ENCODE measurements at places on chromosomes 4 and X.
A peak's percentile ranks its signal among the peaks of the same experiment; 100 is the strongest.

- no peak for DNase-seq
Observed at GRCh38 chr4:88077911-88078524, 70.6 kb downstream of the PKD2 start.

DNA sequence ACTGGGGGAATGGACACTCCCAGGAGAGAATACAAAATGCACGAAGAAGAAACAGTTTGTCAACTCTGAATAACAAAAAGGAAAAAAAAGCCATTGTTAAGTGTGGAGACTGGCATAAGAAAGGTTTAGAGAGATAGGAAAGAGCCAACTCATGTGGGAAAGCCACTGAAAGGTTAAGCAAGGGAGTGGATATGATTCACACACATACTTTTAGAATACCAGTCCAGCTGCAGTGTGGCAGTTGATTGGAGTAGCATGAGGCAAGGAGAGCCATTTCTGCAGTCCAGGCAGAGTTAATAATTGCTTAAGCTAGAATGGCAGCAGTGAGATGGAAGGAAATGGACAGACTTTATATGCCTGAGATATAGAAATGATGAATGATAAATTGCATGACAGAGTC is 36.9 kb upstream of the ADAD1 start:
- DNase-seq, result peak; percentile 56

DNA sequence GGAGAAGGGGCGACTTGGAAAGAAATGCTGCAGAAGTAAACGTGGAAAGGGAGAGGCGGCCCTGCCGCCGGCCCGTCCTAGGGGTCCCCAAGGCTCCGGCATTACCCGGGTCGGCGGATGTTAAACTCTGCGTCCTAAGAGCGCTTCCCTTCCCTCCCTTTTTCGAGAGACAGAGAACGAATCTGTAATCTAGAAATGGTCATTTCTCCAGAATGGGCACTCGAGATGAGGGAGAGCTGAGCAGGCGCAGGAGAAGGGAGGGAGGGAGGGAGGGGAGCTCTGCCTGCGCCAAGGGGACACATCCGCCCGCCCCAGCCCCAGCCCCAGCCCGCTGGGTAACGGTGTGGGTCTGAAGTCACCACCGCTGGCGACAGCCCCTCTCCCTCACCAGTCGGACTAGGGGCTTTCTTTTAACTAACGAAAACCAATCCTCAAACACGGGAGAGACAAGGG is 1.7 kb downstream of the HCFC1 start:
- DNase-seq, result no peak

GRCh38 chr4:151822331-151822730 is 61.5 kb upstream of the GATB start:
- no peak for DNase-seq

- DNase-seq, result peak; percentile 74
Observed at GRCh38 chrX:41491267-41492004, 44.3 kb downstream of the NYX start.

DNA sequence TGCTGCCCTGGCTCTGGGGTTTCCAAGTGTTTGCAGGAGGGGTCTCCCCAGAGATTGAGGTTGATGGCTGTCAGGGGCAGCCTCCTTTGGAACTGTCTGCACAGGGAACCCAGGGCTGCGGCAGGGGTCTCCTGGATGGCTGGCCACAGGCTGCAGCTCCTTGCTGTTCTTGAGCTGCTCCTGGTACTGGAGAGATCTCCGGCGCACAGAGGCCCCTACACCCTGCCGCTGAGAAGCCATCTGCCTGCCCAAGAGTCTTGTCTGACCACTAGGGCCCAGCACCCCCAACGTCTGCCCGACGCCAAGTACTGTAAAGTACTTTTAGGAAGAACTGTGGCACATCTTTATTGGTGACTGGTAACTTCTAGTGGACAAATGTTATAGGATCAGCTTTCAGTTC is 13.5 kb downstream of the STIM2 start:
- DNase-seq, result no peak
